ENCODE measurements at places on chromosomes 16 and 17.

- no peak for DNase-seq
Measured at GRCh38 chr17:36613155-36613554, 11.8 kb downstream of the MRM1 start.

- no peak for DNase-seq
Measured at GRCh38 chr16:17026600-17027242, 444.0 kb downstream of the XYLT1 start.

DNA sequence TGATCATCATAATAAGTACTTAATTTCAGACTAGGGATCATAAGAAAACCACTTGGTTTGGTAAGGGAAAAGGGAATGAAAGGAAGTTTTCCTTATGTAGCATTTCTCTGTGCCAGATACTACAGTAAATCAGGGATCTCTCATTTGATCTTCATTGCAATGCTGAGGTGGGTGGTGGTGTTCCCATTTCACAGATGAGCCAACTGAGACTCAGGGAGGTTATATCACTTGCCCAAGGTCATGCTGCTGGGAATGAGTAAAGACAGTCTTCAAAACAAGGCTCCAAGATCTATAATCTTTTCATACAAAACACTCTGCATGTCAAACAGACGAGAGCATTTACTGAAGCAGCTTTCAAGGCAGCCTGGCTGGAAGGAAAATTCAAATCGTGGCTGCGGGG is 124.6 kb downstream of the GP2 start:
- no peak for DNase-seq

DNA sequence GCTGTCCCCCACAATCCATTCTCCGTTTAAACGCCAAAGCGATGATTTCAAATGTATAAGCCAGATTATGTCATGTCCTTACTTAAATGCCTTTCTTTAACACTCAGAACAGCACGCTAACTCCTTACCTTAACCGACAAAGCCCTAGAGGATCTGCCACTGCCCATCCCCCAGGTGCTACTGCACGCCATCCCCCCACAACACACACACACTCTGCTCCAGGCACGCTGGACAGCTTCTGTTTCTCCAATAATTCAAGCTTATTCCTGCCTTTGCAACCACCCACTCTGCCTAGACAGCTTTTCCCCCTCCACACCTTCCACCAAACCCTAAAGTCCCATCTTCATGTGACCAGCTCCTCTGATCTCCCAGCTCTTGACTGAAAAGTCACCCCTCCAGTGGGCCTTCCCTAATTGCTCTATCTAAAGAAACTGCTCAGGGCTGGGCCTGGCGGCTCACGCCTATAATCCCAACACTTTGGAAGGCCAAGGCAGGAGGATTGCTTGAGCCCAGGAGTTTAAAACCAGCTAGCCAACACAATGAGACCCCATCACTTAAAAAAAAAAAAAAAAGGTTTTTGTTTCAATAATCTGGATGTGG is 38.9 kb upstream of the RPL38 start:
- no peak for DNase-seq

- peak; percentile 78 for DNase-seq
Measured at GRCh38 chr16:4700380-4700996, 7.1 kb downstream of the NUDT16L1 start.

GRCh38 chr17:46201491-46201890 is 8.3 kb upstream of the KANSL1 start:
- no peak for DNase-seq

DNA sequence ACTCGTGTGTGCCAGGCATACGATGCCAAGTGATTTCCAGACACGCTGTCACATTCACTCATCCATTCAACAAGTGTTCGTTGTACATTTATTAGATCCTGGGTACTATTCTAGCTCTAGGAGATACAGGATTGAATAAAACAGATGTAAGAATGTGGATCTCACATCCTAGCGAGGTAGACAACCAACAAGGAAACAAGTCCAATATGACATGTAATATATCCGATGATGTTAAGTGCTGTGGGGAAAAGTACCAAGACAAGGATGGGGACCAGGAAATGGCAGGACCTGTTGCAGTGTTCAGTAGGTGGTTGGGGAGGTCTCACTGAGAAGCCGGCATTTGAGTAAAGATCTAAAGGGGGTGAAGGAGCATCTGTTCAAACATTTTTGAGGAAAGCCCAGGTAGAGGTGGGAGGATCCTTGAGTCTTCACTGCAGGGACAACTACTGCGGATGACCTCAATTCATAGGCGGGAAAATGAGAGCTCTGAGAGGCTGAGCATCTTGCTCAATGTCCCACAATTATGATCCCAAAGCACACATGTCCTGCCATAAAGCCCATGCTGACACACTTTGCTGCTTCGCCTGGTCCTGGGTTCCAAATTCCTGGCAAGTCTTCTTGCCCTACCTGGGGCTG is 129.4 kb downstream of the ASIC2 start:
- DNase-seq, result no peak

DNA sequence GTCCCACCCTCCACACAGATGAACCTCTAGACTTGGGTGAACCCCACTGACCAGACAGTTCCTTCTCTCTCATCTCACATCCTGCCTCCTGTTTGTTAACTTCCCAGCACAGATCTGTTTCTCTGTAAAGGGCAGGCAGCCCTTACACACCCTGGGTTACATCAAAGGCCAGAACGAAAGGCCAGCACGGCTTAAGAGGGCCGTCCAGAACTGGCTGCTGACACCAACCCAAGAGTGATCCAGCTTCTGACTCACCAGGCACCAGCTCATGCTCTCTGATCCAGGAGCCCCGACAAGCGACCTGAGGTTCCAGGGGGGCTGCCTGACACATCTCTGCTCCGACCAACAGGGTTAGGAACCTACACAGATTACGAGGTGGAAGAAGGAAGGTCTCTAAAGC is 86.9 kb downstream of the MRM3 start:
- DNase-seq, result peak; percentile 96

DNA sequence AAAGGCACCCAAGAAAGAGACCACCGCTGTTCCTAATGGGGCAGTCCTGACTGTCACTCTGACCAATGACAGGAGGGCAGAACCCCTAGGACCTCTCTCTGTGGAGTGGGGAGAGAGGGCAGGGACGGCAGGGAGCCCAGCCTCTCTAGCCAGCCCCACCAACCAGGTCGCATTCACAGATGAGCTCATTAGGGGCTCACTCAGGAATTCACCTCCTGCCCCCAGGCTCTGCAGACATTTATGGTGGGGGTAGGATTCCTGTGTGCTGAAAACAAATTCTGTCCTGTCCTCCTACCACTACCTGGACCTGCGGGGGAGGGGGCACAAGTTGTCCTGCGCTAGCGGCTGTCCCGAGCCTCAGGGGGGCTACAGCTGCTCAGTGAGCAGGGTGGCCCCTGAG is 27.7 kb upstream of the GPRC5C start:
- no peak for DNase-seq

DNA sequence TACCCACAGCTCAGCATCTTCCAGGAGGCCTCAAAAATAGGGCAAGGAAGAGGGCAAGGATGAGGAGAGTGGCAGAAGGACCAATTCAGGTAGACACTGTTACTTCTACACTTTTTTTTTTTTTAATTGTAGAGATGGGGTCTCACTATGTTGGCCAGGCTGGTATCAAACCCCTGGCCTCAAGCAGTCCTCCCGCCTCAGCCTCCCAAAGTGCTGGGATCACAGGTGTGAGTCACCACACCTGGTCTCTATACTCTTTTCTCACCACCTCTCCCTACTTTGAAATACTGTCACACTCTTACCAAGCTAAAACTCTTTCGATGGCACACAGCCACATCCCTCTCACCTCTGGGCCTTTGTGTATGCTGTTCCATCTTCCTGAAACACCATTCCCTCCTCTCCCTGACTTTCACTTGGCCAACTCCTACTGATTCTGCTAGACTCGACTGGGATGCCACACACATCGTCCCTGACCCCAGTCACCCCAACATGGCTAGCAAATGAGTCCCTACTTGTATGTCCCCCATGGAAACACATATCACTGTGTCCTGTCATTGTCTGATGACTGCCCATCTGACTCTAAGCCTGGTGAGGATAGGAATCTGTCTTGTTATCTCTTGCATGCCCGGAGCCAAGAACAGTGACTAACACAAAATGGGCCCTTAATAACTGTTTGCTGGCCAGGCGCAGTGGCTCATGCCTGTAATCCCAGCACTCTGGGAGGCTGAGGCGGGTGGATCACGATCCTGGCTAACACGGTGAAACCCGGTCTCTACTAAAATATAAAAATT is 7.2 kb upstream of the SLC43A2 start:
- DNase-seq, result peak; percentile 79

DNA sequence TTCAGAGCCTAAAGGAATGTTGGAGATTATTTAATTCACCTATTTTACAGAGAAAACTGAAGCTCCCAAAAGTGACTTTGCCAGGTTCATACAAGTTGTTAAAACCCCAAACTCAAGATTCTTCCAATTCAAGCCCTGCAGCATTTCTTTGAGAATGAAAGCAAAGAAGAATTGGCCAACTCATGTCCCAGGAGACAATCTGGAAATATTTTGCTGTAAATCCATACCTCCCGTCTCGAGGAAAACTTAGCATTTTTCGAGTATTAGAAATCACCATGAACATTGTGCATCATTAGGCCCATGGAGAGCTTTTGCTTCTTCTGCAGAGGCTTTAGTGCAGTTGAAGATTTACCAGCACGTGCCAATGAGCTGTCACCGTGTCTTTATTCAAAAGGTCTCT is 176.4 kb upstream of the KCNJ16 start:
- no peak for DNase-seq

DNA sequence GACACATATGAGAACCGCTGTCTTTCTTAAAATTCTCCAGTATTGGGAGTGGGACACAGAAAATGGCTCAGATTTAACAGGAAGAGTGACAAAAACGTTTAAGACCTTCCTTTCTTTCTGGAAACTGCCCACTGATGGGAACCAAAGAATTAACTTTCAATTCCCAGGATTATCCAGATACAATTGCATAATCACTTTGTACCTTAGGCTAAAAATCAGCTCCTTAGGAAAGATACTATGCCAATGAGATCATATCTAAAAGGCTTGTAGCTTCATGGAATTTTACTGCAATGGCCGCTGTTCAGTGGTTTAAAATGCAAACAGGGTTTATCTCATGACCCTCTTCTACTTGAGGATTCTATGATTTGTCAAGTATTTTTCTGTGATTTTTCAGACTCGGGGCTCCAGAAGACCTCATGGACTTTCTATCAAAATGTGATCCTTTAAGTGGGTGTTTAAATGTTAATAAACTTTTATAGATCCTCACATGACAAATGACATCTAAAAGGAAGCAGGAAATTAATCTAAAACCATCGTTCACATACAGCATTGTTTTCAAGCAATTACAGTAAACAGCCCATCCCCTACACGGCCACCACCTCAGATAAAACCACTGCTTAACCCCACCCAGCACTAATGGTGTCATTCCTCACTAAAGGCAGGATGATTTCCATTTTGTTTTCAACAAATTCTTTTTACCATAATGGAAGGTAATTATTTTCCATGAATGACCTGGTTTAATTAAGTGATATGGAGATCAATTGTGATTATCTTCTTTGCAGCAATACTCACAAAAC is 31.6 kb upstream of the ERN1 start:
- no peak for DNase-seq

- no peak for DNase-seq
Measured at GRCh38 chr17:21376081-21376758, at the start of gene KCNJ12. Gene KCNJ12, plus strand, starts transcription at chr17:21376357. Its CDS starts 38,986 bp downstream, at chr17:21415343.

DNA sequence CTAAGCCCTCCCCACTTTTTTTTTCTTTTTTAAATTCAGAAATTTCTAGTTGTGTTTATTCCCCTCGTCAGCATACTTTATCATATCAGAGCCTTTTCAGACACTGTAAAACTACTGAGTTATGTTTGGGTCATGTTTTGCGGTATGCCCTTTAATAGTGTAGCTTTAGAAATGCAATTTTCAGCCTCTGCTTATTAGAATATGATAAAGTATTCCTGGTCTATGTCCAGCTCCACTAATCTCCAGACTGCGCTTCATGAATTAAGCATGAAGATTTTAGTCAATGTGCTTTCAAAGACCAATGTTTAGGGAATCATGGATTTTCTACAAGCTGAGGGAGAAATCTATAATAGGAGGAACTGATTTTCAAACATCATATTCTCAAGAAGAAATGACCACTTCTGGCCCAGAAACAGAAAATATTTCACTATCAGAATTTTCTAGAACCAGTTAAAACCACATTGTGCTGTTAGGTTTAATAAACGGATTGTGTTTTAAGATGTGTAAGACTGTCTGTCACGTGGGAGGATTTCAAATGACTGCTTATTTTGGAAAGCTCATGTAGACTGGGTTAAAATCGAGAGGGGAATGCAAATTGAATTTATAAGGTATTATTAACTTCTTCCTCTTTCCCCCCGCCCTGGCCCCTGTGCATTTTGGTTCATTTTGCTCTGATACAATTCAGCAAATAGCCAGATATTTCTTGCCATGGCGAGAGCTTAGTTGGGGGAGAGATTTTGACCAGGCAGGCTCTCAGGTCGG is 498.5 kb downstream of the WWOX start:
- DNase-seq, result no peak

- DNase-seq, result peak; percentile 81
Measured at GRCh38 chr16:88809068-88809675, 2.6 kb downstream of the APRT start.

GRCh38 chr16:88306411-88306810 is 76.3 kb upstream of the ZNF469 start:
- DNase-seq, result peak; percentile 71

DNA sequence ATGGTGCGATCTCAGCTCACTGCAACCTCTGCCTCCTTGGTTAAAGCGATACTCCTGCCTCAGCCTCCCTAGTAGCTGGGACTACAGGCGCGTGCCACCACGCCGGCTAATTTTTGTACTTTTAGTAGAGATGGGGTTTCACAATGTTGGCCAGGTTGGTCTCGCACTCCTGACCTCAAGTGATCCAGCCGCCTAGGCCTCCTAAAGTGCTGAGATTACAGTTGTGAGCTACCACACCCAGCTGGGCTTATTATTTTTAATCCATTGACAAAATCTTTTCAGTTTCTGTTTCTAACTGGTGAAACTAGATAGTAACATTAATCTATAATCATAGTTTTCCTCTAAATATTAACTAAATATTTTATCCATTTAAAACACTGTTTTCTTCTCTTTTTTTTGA is 5.9 kb downstream of the FAM234A start:
- no peak for DNase-seq

GRCh38 chr17:80477647-80478478 is 1.5 kb upstream of the NPTX1 start:
- peak; percentile 98 for DNase-seq

DNA sequence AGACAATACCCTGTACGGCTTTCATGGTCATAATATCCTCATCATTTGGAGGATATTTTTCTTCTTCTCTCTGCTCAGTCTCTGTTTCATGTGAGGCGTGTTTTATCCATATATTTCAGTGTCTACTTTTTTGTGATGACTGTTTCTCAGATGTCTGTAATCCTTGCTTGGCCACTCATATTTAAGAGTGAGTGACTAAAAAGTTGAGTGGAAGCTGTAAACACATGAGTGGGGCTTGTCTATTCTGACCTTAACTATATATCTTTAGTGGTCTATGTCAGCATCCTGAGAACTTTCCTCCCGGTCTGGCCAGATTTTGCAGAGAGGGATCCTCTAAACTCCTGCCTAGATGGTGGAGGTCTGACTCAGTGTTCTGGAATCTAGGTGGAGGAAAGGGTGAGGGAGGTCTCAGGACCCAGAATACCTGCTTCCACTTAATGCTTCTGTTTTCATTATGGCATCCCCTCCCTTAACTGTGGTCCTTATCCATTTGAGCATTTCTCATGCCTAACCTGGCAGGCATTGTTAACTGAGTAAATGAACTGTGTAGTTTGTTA is 6.0 kb downstream of the DDX19B start:
- DNase-seq, result peak; percentile 34

All from osteoblast (primary cell).